Small intestine (tissue), 16 donors: ENCODE measurements at places on chromosomes 6 and 20. TPM values are rescaled to one million over a fixed set of nuclear protein-coding genes. Genes with fewer than 3 reads are reported as not detected.

GRCh38 chr6:162907876-162908481 lies 180.2 kb downstream of the PACRG start:
- H3K36me3 ChIP-seq: no peaks in the 10 kb centered on the region
- DNase-seq: peak; percentile 21
- no peaks in the 10 kb centered on the region for H3K27me3 ChIP-seq
- H3K4me1 ChIP-seq: no peaks in the 10 kb centered on the region

The PET117 gene
- polyA plus RNA-seq: 28.9 TPM

DNA sequence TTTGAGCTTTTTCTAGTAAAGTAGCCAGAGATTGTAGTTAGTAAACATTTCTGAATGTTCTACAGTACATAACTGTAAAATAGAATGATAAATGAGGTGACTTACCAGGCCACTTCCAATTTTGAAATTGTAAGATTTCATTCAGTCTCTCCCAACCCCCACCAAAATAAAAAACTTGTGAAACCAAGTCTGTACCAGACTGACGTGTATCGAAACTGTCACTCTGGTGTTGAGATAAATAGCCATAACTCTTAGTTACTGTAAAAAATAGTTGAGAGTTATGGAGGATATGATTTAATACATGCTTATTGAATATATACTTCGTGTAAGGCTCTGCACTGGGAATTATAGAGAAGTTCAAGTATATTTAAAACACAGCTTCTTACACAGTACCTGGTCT lies 455.7 kb downstream of the PLCB1 start:
- H3K27ac ChIP-seq: no peak overlapping the region
- H3K36me3 ChIP-seq: no peaks in the 10 kb centered on the region
- H3K27me3 ChIP-seq: no peaks in the 10 kb centered on the region
- H3K4me3 ChIP-seq: no peak overlapping the region

- no peak overlapping the region for H3K27ac ChIP-seq
- no peaks in the 10 kb centered on the region for H3K36me3 ChIP-seq
- H3K27me3 ChIP-seq: no peaks in the 10 kb centered on the region
Observed at GRCh38 chr6:136173519-136174507, 76.3 kb downstream of the MTFR2 start.

DNA sequence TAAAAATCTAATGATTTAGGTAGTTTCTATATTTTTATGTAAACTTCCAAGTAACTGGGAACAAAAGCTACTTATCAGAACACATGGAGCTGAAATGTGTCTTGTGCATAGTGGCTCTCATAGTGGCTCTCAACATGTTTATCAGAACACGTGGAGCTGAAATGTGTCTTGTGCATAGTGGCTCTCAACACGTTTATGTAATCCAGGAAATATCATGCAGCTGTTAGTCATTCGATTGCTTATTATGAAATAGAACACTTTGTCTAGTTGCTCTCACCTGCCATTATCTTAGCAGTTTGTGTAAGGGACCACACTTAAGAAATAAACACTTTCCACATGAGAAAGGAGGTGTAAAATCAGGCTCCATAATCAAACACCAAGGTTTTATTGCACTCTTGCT lies 119.2 kb upstream of the ASCC3 start:
- DNase-seq: peak; percentile 56
- H3K36me3 ChIP-seq: no peaks in the 10 kb centered on the region
- no peak overlapping the region for H3K4me3 ChIP-seq
- H3K4me1 ChIP-seq: no peaks in the 10 kb centered on the region
- H3K27me3 ChIP-seq: no peaks in the 10 kb centered on the region
- no peak overlapping the region for H3K27ac ChIP-seq
